ENCODE measurements at places on chromosomes 1 and 21.
A peak's percentile ranks its signal among the peaks of the same experiment; 100 is the strongest.

DNA sequence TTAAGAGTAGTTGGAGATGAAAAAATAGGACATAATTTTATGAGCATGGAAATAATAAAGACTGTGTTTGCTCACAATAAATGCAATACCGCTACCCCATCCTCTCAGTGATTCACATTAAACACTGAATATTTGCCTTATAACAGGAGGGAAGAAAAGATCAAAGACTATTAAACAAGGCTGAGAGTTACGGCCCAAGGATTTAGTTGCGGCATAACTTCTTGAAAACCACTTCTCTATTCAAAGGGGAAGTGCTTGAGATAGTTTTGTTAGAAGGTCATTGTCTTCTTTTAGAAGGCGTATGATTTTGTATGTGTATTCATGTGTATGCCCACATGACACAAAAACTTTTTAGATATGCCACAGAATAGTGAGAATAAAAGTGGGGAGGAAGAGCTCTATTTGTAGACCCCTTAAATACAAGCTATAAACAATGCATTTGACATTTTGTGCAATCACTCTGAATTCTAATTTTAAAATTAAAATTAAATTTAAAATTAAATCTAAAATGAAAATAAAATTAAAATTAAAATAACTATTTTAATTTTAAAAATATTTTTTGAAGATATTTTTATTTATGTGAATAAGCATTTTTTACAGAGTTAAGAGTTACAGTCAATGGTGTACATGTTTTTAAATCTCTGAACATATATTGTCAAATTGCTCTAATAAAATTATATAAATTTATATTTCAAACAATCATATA is 986.6 kb upstream of the ADAMTS5 start:
- DNase-seq = no peak

- peak; percentile 87 for DNase-seq
Observed at GRCh38 chr1:225467193-225468020, 39.6 kb upstream of the LBR start.

DNA sequence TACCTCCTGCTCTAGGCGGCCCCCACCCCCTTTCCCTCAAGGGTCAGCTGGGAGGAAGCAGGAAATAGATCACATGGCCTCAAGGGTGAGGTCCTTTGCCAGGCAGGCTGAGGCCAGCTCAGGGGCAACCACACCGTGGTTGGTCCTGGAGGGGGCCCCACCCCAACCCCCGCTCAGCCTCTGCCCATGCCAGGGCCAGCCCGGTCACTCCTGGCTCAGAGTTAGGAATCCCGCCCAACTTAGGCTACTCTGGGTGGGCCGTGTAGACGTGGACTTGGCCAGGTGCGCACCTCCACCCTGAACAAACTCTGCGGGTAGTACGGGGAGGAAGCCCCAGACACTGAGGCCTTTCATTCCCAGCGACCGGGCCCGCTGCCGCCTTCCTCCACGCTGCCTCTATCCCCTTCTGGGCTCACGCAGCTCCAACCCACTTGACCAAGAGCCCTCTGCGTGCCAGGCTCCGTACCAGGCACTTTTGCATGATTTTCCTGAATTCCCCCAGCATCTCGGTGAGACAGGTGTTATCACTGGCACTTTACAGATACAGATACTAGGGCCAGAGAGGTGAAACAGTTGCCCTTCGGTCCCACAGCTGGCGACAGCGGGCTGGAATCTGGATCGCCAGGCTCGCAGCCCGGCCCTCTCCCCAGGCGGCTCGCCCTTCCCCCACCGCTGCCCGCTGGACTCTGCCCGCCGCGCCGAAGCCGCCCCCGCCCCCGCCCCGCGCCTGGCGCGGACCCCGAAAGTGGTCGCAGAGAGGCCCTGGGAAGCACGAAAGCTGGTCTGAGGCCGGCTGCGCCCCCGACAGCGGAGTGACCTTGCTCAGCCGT is 769 bp downstream of the GALE start:
- peak; percentile 34 for DNase-seq

DNA sequence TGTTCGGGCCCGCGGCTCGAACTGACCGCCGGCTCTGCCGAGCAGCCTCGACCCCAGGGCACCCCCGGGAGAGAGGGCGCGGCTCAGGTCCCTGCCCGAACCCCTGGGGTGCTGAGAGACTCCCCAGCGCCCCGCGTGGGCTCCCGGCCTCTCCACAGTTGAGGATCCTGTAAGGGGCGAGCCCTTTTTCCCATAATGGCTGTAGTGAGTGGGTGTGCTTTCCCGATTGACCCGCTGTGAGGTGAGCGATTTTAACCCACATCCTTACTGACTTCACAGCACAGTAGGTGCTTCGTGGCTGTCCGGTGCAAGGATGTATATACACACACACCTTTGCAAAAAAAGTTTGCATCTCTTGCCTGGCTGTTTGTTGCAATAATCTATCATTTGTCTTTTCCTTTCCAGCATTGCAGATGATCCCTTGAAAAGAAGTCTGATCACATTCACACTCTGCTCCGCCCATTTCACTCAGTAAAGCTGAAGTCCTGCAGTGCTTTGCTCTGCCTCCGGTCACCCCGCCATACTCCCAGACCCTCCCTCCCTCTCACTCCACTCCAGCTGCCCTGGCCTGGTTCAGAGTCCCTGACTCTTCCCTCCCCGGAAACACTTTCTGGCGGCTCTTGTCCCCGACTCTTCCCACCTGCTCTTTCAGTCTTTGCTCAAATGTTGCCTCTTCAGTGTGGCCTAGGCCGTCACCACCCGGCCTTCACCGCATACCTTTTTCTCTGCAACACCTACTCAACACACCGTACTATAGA is 955 bp upstream of the UBE2G2 start:
- DNase-seq = no peak

- no peak for DNase-seq
Observed at GRCh38 chr21:17438635-17439034, 74.2 kb upstream of the CXADR start.

DNA sequence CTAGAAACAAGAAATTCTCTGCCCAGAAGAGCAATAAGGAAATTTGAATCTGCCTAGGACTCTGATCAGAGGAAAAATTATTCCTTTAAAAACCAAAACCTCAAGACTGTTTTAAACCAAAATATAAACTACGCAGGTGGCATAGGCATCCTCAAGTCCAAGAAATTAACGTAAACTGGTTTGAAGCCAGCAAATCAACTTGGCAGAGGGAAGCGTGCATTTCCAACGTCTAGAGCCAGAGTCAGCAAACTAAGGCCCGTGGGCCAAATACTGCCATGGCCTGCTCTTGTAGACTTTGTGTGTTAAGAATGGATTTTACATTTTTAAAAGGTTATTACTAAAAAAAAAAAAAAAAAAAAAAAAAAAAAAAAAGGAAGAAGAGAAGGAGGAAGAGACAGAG is 67.8 kb upstream of the VTCN1 start:
- DNase-seq = no peak

DNA sequence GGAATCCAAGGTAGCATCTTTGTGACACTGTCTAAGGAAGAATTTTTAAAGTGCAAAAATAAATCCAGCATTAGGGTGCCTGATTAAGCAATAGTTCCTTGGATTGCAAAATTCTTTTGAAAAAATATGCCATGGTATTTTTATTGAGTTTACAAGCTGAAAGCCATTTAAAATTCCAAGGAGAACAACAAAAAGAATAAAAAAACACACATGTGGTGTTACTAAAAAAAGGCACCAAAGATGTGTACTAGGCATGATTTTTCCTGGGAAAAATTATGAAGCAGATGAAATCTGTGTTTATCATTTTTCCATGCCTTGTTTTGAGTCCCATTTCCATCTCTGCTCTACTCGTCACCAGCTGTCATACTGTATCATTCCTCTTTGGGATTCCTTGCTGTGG is 157.0 kb upstream of the ZNHIT6 start:
- no peak for DNase-seq

GRCh38 chr1:3688356-3689137 is 36.2 kb downstream of the TP73 start:
- no peak for DNase-seq

DNA sequence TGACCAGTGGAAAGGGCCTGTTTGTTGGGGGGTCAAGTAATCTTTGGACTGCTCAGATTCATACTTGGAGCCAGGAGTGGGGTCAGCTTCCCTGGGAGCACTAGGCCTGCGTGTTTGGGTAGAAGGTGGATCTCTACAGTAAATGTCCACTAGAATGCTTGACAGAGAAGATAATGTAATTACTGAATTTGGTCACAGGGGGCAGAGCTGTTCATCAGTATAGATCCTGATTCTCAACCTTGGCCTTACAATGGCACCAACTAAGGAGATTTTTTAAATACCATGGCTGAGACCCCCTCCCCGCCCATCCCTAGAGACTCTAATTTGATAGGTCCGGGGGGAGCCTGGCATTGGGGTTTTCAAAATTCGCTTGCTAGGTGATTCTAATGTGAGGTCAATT is 217.5 kb upstream of the PLXNA2 start:
- no peak for DNase-seq

GRCh38 chr21:45269861-45270260 is 17.8 kb downstream of the POFUT2 start:
- DNase-seq = no peak

GRCh38 chr1:22777388-22778057 is 66.9 kb downstream of the EPHB2 start:
- no peak for DNase-seq

GRCh38 chr1:161021165-161021969 is 415 bp upstream of the F11R start:
- DNase-seq = peak; percentile 93
